Stimulated activated CD4-positive, alpha-beta T cell treated with anti-CD3 and anti-CD28 coated beads, Interleukin-2, amount 100 ng/mL, for 4 hours (primary cell): ENCODE measurements at places on chromosomes 7 and 10.

GRCh38 chr10:59227136-59227673 lies 50.8 kb downstream of the PHYHIPL start:
- no peak for DNase-seq

DNA sequence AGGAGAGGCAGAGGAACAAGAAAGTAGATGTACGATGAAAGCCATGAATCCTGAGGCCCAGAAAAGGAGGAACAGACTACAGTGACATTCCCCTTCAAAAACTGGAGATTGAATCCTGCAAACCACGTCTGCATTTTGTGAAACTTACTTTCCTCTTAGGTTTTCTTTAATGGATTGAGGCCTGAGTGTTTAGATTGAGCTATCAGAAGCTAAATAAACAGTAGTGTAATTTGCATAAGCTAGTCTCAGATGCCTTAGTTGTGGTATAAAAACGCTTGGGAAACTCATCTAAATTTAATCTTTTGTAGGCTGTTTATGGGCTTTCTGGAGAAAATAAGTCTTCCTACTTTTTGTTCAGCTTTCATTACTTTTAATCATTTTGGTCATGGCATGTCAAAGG lies 94.8 kb upstream of the HDAC9 start:
- no peak for DNase-seq

DNA sequence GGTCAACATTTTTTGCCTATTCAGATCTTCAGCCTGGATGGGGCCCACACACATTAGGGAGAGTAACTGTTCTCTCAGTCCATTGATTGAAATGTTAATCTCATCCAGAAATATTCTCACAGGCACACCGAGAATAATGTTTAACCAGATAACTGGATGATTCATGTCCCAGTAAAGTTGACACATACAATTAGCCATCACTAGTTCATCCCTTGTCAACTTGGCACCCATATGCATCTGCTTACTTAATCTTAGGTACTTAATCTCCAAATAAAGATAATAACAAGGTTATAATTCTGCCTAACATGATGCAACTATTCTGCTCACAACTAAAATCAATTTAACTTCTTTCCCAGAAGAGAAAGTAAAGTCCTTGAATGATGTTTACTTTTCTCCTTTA lies 502.6 kb downstream of the ADRA2A start:
- no peak for DNase-seq

DNA sequence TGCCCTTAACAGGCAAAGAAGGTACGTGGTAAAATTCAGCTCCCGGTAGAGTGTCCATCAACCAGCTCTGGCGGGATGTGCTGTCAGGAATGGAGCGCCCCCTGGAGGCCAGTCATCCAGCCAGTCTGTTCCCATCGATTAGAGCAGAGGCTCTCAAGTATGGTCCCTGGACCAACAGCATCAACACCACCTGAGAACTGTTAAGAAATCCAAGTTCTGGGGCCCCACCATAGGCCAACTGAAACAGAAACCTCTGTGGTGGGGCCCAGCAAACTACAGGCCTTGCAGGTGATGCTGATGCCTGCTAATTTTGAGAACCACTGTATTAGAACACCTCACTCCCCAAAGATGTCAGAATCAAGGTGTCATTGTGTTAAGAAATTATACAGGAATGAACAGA lies 109.2 kb downstream of the DPY19L1 start:
- no peak for DNase-seq

DNA sequence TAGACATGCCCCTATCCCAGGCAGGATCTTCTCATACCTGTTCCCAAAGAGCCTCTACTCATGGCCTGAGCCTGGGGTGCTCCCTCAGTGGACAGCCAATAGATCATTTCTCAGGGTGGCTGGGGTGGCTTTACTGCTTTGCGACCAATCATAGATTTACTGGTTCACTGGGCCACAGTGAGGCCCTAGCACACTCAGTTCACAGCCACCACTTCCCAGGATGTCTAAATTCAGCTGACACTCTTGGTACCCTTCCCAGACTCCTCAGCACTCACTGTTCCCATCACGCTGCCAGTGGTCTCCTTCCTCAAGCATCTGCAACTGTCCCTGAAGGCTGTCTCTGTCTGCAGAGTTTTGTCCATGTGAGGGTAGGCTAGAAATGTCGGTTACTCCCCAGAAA lies 50.6 kb downstream of the ARHGAP22 start:
- no peak for DNase-seq

- DNase-seq: no peak
These were observed 110.6 kb upstream of the GLI3 start for GRCh38 chr7:42347616-42348015.

- DNase-seq: no peak
These were observed 61.7 kb upstream of the PPIF start for GRCh38 chr10:79285315-79286197.

- DNase-seq: no peak
These were observed 59.4 kb upstream of the UCN3 start for GRCh38 chr10:5305374-5305773.

- DNase-seq: no peak
These were observed 217.1 kb downstream of the NRG3 start for GRCh38 chr10:82092111-82092510.

- no peak for DNase-seq
These were observed 153.0 kb upstream of the GPR26 start for GRCh38 chr10:123512901-123513775.

- DNase-seq: no peak
These were observed 220.7 kb downstream of the ADK start for GRCh38 chr10:74371696-74372095.

DNA sequence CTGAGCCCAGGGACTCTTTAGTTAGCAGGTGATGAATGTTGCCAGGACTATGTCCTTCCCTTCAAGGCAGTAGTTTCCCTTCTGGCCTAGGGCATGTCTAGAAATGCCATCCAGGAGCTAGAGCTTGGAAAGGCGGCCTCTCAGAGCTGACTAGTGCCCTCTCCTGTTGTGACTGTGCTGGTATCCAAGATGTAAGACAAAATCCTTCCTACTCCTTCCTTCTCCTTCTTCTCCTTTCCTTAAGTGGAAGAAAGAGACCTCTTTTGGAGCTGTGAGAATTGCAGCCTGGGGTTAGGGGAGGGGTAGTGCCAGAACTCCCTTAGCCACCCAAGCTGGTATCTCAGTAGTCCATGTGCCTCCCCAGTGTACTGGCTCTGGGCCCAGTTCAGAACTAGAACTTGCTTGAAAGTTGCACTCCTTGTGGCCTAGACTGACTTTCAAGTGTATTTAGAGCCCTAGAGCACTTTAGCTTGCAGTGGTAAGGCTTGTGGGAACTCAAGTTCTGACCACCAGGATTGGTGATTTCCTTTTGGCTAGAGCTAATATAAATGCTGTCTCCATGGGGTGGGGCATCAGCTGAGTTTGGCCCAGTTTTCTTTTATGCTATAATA lies 118.8 kb downstream of the NPSR1 start:
- DNase-seq: no peak

DNA sequence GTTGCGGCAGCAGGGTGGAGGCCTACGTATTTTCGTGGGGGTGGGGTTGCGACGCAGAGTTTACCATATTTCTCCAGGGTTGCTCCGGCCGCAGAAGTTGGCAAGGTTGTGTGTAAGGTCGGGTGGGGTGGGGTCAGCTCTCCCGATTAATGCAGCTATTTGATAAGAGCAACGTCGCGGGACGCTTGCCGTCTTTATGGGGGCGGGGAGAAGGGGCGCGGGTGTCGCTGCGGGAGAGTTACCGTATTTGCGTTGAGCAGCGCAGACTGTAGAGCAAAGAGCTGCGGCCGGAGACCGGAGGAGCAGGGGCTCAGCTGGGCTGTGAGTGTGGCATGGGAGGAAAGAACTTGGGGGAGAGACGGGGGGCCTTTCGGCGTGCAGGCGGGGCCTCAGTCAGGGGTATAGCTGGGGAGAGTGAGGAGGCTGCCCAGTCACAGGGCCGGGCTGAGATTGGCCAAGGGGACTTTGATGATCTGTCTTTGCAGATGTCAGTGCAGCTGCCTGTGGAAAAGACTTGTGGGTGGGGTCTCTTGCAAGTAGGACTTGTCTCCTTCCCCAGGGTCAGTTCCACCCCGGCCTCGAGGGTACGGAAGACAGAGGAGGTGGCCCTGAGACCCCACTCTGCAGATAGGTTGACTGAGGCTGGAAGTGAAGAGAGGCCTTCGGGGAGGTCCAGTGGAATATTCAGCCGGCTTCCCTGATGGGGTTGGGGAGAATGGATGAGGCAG lies 26.6 kb downstream of the ZNF775 start:
- no peak for DNase-seq

- no peak for DNase-seq
These were observed 96.4 kb downstream of the CREM start for GRCh38 chr10:35223016-35223415.

- DNase-seq: no peak
These were observed 165.5 kb downstream of the TCF7L2 start for GRCh38 chr10:113115556-113115955.

DNA sequence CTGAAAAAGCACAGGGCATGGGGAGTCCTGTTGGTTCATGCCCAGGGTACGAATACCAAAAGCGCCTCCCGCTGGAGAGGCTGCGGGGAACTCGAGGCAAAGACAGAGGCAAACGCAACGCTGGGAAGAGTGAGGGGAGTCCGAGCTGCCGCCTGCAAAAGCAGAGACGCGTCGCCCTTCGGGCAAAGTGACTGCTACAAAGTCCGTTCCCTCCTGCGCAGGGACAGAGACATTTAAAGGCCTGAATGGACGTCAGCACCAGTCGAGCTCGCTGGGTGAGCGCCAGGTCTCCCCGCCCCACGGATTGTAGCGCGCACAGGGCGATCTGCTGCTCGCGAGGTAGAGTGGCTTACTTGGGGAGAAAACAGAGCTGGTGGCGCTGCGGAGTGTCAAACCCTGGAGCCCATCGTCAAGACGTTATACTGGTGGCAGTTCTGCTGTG lies 732.8 kb downstream of the ZWINT start:
- no peak for DNase-seq

DNA sequence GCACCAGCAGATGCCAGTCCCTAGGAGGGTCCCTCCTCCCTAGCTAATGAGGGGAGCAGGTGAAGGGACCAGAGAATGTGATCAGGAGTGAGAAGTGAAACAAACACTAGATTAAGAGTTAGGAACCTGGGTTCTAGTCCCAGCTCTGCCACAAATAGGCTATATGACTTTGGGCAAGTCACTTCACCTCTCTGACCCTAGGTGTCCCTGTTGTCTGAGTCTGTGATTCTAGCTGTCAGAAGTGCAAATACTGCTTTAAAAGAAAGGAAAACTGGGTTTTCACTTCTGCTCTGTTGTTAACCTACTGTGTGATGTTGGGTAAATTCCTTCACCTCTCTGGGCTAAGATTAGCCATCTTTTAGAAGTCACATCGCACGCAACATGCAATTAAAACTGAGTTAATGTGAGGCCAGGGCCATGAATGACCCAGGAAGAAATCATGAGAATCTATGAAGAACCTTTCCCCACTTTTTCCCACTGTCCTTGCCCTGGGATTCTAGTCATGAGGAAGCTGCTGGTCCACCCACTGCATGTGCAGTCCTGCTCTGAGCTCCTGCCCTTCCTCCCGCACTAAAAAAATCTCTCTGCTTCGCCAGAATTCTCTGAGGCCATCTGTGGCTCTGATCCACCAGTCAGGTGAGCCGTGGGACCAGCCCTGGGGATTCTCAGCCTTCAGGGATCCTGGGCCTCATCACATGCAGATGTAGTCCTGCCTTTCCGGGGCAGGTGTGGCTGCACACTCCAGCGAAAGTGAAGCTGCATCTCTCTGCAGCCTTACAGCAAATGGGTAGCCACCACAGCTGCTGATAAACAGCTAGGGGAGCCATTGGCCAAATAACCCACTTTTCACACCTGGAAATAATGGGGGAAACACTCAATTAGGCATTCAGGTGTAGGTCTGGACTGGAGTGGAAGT lies 181.7 kb downstream of the PLXNA4 start:
- no peak for DNase-seq

- DNase-seq: no peak
These were observed 195.2 kb upstream of the C7orf33 start for GRCh38 chr7:148395352-148395811.

DNA sequence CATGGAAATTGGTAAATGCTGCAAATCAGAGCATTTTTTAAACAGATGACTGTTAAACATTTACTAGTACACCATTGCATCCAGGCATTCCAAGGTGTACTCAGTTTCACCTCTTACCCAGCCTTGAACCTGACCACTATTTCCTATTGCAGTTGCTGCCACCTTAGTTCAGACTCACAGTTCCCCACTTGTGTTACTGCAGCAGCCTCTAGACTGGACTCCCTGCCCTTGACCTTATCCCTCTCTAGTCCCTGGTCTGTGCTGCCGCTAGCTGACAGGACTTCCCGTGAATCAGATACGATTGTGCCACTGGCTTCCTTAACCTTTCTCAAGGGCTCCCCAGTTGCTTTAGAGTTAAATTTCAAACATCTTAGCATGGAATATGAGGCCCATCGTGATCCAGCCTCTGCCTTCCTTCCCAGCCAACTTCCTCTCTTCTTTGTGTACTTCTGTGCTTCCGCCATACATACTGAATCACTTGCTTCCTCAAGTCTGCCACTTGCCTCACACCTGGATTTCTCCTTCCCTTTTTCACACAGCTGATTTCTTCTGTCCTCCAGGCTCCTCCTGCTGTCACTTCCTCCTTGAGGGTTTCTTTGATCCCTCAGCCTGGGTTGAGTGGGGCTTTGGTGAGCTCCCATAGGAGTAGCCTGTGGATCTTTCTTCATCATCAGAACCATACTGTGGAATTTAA lies 118.7 kb upstream of the GJD4 start:
- DNase-seq: no peak

DNA sequence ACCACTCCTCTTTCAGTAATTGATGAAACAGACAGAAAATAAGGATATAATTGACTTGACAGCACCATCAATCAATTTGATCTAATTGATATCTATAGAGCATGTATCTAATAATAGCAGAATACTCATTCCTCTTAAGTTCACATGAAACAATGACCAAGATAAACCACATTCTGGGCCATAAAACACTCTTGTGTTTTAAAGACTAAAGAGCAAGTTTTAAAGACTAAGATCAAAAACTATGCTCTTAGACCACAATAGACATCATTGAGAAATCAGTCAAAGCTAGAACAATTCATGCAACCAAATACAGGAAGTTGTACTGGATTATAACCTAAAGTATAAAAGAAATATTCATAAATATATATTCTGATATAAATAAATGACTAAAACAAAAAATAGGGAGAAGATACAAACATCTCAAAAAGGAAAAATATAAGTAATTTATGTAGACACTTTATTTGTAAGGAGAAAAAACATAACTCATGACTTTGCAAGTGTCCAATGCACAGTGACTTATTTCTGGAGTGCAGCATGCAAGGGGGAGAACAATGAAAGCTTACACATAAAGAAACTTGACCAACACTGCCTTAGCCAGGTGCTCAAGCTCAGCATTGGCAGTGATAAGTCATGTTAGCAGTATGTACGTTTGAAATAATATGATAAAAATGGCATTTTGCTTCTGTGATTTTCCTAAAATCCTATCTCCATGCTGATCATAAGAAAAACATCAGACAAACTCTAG lies 312.7 kb upstream of the IGFBP3 start:
- DNase-seq: no peak

DNA sequence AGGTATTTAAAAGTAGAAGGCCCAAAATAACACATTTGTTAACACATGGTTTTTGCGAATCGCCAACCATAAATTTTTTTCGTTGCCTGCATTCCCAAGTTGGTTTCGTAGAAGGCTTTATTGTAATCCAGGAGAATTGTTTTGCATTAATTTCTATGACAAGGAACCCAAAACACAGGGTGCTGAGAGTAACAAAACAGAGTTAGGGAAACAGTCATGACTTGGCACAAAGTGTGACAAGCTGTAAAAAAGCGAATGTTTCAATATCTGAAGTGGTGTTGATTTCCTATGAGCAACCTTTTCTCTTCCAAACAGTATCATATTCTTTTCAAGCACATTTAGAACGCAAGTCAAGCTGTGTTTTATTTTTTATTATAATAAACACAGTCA lies 63.6 kb downstream of the C10orf67 start:
- DNase-seq: no peak
